ENCODE measurements at places on chromosomes 3 and 15.

- H3K27me3 ChIP-seq: no peaks in the 10 kb centered on the region
- no peak for DNase-seq
- H3K27ac ChIP-seq: no peak overlapping the region
- H3K4me1 ChIP-seq: peaks cover 5% of the 10 kb centered on the region
- no peak overlapping the region for H3K4me3 ChIP-seq
- H3K36me3 ChIP-seq: no peaks in the 10 kb centered on the region
These were observed 131.9 kb downstream of the DNAJB8 start for GRCh38 chr3:128334766-128335165.

DNA sequence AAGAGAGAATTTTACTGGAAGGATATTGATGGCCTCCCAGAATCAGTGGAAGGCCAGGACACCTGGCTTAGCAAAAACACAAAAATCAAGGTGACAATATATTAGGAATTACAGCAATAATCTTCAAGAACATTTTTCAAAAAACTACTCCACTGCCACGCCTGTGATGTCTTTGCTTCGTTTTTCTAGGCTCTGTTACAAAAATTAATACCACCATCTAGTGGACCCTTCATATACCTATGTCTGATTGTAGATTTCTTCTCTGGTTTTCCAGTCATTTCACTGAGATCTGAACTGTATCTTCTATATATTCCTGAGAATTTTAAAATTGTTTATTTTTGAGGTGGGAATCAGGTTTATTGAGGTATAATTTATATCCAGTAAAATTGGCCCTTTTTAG is 5.6 kb upstream of the SLC33A1 start:
- peaks cover 4% of the 10 kb centered on the region for H3K36me3 ChIP-seq
- peaks cover 6% of the 10 kb centered on the region for H3K27me3 ChIP-seq
- peaks cover 39% of the 10 kb centered on the region for H3K4me1 ChIP-seq
- no peak for DNase-seq

- peaks cover 6% of the 10 kb centered on the region for H3K4me1 ChIP-seq
- DNase-seq: no peak
- peak overlapping the region; percentile 11 for H3K4me3 ChIP-seq
- H3K27me3 ChIP-seq: peaks cover 73% of the 10 kb centered on the region
- no peak overlapping the region for H3K27ac ChIP-seq
These were observed 1.2 kb downstream of the DCLK3 start for GRCh38 chr3:36762918-36763849.

GRCh38 chr3:67875858-67876257 is 221.4 kb upstream of the SUCLG2 start:
- DNase-seq: no peak
- H3K36me3 ChIP-seq: no peaks in the 10 kb centered on the region
- H3K27ac ChIP-seq: no peak overlapping the region
- no peaks in the 10 kb centered on the region for H3K27me3 ChIP-seq
- no peak overlapping the region for H3K4me3 ChIP-seq

GRCh38 chr3:194577986-194578905 is 55.0 kb downstream of the TMEM44 start:
- no peaks in the 10 kb centered on the region for H3K36me3 ChIP-seq
- H3K27ac ChIP-seq: no peak overlapping the region
- H3K27me3 ChIP-seq: peaks cover under 1% of the 10 kb centered on the region
- no peak for DNase-seq

DNA sequence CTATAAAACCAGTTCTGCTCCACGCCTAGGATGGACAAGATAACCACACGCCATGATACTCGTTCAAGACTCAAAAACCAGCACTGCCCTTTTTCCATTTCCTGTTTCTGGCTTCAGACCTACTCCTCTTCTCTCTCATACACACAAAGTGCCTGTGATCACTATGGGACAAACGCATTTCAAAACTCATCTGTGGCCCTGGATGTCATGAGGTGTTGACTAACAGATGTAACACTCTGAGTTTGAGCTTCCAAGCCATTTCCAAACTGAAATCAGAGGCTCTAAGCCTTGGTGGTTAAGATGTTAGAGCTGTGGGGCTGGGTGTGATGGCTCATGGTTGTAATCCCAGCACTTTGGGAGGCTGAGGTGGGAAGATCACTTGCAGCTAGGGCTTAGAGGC is 55.7 kb upstream of the LMOD3 start:
- no peak overlapping the region for H3K27ac ChIP-seq
- H3K4me3 ChIP-seq: no peak overlapping the region
- peaks cover 9% of the 10 kb centered on the region for H3K4me1 ChIP-seq
- H3K27me3 ChIP-seq: no peaks in the 10 kb centered on the region

- H3K27ac ChIP-seq: no peak overlapping the region
- H3K36me3 ChIP-seq: no peaks in the 10 kb centered on the region
- H3K27me3 ChIP-seq: peaks cover 9% of the 10 kb centered on the region
- H3K4me1 ChIP-seq: no peaks in the 10 kb centered on the region
- no peak overlapping the region for H3K4me3 ChIP-seq
These were observed 68.2 kb upstream of the NTRK3 start for GRCh38 chr15:88324741-88325065.

- H3K4me3 ChIP-seq: peak within 1 kb of the TSS; percentile 100
- peaks cover 25% of the 10 kb centered on the region for H3K36me3 ChIP-seq
- H3K4me1 ChIP-seq: peaks cover 48% of the 10 kb centered on the region
- H3K27ac ChIP-seq: peak within 1 kb of the TSS; percentile 99
- no peaks in the 10 kb centered on the region for H3K27me3 ChIP-seq
These were observed at the start of gene TOPBP1 for GRCh38 chr3:133661454-133662277. Gene TOPBP1 (minus strand): TSS chr3:133661941. CDS start chr3:133661127, 814 bp downstream.

DNA sequence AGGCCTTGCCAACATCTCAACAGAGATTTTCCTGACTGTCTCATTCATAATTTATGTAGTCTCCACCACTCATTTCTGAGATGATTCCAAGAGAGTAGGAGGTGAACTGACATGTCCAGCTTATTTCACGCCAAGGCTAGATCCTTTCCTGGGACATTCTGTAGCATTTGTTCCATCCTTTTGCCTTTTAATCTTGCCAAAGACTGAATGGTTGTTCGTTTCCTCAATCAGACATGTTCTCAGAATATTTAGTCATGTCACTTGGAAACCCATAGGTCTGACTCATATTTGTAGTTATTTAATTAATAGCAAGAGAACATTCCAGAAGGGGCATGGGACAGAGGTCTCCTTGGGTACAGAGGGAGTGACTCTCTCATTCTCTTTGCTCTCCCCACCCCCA is 80.9 kb downstream of the DHX36 start:
- peaks cover 12% of the 10 kb centered on the region for H3K36me3 ChIP-seq
- H3K27me3 ChIP-seq: no peaks in the 10 kb centered on the region
- DNase-seq: no peak
- no peak overlapping the region for H3K4me3 ChIP-seq

DNA sequence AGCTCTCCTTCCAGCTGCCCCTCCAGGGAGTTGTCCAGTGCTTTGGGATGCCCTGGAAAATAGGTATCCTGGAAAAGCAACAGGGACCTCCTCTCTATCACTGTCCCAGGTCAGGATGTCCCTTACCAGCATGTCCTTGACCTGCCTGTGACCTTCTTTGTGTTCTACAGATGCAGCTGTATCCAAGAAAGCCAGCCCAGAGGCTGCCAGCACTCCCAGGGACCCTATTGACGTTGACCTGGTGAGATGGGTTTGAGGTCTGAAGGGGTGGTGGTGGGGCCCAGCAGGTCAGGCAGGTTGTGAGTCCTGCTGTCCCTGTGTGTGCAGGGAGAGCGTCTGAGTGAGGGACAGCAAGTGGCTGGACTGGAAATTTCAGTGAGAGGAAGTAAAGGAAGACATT is 30.2 kb downstream of the PML start:
- peaks cover 20% of the 10 kb centered on the region for H3K4me1 ChIP-seq
- no peak for DNase-seq
- H3K27ac ChIP-seq: no peak overlapping the region
- no peak overlapping the region for H3K4me3 ChIP-seq

DNA sequence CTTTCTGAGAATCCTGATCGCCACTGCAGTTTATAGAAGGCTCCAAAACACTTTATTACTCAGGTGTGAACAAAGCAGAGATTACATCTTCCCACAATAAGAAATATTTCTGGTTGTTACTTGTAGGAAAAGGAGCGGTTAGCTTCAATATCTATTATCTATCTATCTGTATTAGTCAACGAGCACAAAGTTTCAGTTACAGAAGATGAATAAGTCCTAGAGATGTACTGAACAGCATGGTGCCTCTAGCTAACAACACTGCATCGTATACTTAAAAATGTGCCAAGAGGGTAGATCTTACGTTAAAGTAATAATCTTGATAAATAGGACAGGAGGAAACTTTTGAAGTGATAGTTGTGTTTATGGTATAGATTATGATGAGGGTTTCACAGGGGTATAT is 10.9 kb upstream of the CCR3 start:
- H3K4me3 ChIP-seq: no peak overlapping the region
- no peak for DNase-seq
- peaks cover 43% of the 10 kb centered on the region for H3K27me3 ChIP-seq
- H3K36me3 ChIP-seq: peaks cover 3% of the 10 kb centered on the region
- no peak overlapping the region for H3K27ac ChIP-seq

DNA sequence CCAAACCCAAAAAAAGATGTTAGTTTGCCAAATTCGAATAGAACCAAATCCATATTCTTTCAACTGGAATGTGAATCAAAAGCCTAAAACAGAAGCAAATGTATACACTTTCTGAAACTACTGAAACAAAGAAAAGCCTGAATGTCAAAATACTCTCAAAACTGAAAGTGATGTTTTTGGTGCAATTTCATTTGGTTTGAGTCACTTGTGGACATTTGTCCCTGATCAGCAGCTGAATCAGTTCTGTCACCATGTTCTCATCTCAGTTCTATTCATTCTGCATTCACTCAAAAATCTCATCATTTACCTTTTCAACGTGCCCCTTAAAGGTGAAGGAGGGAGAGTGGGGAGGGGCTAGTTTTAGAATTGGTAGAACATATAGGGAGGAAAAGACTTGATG is 266.8 kb downstream of the ABHD5 start:
- peaks cover 27% of the 10 kb centered on the region for H3K27me3 ChIP-seq
- H3K4me3 ChIP-seq: no peak overlapping the region
- peaks cover 1% of the 10 kb centered on the region for H3K4me1 ChIP-seq
- no peak overlapping the region for H3K27ac ChIP-seq
- no peak for DNase-seq
- H3K36me3 ChIP-seq: no peaks in the 10 kb centered on the region

GRCh38 chr15:64828985-64829384 is 3.5 kb upstream of the PIF1 start:
- no peak overlapping the region for H3K27ac ChIP-seq
- H3K27me3 ChIP-seq: no peaks in the 10 kb centered on the region
- no peaks in the 10 kb centered on the region for H3K36me3 ChIP-seq
- peaks cover 27% of the 10 kb centered on the region for H3K4me1 ChIP-seq

DNA sequence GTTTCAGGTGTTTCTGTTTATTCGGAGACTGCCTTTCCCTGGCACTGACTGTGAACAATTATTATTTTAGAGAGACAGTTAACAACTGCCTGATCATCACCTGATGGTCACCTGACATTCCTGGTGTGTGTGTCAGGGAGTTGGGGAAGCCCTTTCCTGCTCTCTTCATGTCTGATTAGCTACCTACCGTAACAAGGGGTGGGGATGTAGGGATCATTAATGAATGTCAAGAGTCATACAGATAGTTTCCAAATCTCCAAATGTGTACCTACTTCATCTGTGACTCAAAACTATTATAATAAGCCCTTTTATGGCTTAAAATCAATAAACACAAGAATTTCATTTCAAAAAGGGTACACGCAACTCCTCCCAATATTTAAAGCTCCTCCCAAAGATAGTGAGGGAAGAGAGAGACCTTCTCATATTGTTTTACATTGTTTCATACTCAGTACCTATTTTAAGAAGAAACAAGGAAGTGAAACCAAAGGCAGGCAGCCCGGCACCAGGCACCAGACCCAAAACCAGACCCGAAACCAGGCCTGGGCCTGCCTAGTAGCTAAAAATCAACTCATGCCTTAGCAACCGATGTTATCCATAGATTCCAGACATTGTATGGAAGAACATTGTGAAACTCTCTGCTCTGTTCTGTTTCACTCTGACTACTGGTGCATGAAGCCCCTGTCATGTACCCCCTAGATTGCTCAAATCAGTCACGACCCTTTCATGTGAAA is 844.9 kb upstream of the ALCAM start:
- no peaks in the 10 kb centered on the region for H3K4me1 ChIP-seq
- DNase-seq: no peak
- no peaks in the 10 kb centered on the region for H3K36me3 ChIP-seq
- H3K27ac ChIP-seq: no peak overlapping the region
- no peak overlapping the region for H3K4me3 ChIP-seq
- H3K27me3 ChIP-seq: peaks cover 2% of the 10 kb centered on the region

GRCh38 chr3:178139116-178139515 is 397.1 kb upstream of the KCNMB2 start:
- H3K36me3 ChIP-seq: no peaks in the 10 kb centered on the region
- no peaks in the 10 kb centered on the region for H3K27me3 ChIP-seq
- DNase-seq: no peak
- H3K4me1 ChIP-seq: no peaks in the 10 kb centered on the region
- no peak overlapping the region for H3K4me3 ChIP-seq

DNA sequence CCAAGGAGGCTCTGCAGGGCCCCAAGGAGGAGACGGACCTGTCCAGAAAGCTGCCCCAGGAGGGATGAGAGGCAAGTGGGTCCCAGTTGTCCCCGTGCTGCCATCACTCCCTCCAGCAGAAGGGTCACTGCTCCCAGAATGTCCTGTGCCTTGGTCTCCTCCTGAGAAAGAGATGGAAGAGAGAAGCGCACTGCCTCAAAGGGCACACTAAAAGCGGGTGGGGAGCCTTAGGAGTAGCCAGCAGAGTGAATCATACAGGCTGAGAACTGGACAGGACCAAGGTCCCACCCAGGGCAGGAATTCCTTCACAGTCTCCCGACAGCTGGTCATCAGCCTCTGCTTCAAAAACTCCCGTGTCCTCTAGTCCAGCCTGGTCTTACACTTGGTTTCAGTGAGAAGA is 4.6 kb downstream of the THPO start:
- H3K4me1 ChIP-seq: peaks cover 5% of the 10 kb centered on the region
- no peak overlapping the region for H3K4me3 ChIP-seq
- peaks cover 28% of the 10 kb centered on the region for H3K27me3 ChIP-seq
- peaks cover 4% of the 10 kb centered on the region for H3K36me3 ChIP-seq

DNA sequence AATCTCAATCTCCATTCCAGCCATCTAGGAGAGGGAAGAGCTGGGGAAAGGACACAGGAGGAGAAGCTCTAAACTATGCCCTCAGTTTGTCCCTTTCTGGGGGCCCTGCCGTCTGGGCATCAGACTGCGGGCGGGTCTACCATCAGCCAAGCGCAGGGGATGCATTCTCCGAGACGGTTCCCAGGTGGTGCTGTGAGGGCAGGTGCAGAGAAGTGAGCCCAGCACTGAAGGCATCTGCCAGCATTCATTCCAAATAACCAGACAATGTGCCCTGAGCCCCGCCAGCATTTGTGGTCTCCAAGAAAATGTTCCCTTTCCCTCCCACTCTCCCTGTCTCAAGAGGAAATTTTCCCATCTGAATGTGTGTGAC is 265.7 kb downstream of the XXYLT1 start:
- no peak overlapping the region for H3K27ac ChIP-seq
- H3K27me3 ChIP-seq: peaks cover 2% of the 10 kb centered on the region
- no peaks in the 10 kb centered on the region for H3K4me1 ChIP-seq
- no peak overlapping the region for H3K4me3 ChIP-seq
- DNase-seq: no peak
- H3K36me3 ChIP-seq: no peaks in the 10 kb centered on the region

- no peaks in the 10 kb centered on the region for H3K36me3 ChIP-seq
- DNase-seq: no peak
- no peak overlapping the region for H3K4me3 ChIP-seq
- peaks cover 8% of the 10 kb centered on the region for H3K27me3 ChIP-seq
- no peaks in the 10 kb centered on the region for H3K4me1 ChIP-seq
These were observed 8.3 kb downstream of the MINAR1 start for GRCh38 chr15:79440355-79440908.

Measured in activated CD4-positive, alpha-beta T cell treated with anti-CD3 and anti-CD28 coated beads, Interleukin-2, amount 10 ng/mL, durations not matched to agents 7 days and 5 days (primary cell).